ENCODE measurements at places on chromosomes 3 and 15.

DNA sequence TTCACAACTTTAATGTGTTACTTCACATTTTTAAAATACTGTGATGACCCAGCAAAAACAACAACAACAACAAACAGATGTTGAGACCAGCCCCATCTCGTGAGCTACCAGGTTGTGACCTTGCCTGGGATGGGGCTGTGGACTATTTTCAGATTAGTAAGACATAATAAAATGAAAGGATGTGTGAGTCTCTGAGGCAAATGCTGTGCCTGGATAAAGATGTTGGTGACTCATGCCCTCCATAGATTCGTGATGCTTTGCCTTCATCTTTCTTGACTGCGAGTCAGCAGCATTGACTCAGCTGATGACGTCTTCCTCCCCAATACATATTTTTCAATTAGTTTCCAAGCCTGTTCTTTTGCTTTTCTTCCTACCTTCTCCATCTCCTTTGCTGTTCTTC is 453.0 kb upstream of the CFAP20DC start:
- no peak for DNase-seq

DNA sequence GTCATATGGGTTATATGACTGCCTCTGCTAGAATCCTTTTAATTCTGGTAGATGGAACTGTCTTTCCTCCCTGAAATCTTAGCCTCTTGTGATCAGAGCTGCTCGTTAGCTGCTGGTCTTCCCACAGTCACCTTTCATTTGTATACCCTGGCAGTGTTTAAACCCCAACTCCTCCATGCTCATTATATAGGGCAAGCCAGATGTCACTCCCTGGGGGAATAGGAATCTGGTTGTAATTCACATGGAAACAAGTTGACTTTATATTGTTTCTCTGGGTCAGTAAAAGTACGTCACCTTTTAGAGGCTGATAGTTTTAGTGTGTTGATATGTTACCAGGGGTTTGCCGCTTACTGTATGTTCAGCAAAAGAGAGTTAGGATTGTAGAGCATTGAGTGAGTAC is 103.5 kb downstream of the ITPR1 start:
- no peak for DNase-seq

DNA sequence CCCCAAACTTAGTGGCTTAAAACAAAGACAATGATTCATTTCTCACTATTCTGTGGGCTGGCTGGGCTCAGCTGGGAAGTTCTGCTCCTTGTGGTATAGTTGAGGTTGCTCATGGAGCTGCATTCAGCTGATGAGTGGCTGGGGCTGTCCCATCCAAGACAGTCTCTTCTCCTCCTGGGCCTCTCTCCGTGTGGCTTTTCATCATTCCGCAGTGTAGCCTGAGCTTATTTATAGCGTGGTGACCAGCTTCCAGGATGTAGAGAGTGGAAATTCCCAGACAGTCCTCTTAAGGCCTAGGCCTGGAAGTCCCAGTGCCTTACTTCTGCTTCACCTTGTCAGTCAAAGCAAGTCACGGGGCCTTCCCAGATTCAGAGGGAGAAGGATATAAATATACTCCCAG is 136.7 kb upstream of the DAZL start:
- DNase-seq = no peak

DNA sequence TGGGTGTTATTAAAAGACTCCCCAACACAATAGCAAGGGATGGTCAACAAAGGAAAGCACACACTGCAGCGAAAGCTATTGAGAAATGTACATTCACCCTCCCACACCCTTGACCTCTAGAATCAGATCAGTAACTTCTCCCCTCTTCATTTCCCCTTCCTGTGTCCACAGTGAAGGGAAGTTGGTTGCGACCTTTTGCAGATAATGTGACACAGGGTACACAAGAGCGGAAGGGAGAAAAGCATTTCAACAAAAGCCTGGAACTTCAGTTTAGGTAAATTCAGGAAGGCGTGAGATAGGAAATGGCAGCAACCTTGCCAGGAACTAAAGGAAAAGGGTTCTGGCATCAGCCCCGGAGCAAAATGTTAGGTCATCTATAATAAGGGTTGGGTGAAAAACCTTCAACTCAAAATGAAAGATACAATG is 899.8 kb downstream of the MCTP2 start:
- no peak for DNase-seq

DNA sequence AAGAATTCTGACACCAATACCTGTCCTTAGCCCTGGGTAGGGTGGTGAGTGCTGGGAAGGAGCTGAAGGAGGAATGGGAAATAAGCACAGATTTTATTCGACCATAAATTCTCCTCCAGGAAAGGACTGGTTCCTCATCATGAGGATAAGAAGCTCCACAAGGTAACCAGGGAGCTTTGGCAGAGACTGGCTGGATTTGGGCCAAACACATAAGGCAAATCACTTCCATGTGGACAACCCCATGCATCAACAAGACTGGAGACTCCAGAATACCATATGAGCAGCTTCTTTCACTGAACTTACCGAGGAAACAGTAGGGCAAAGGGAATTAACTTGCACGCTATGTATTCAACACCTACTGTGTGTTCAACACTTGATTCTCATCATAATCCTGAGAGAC is 312.5 kb downstream of the NTRK3 start:
- no peak for DNase-seq

DNA sequence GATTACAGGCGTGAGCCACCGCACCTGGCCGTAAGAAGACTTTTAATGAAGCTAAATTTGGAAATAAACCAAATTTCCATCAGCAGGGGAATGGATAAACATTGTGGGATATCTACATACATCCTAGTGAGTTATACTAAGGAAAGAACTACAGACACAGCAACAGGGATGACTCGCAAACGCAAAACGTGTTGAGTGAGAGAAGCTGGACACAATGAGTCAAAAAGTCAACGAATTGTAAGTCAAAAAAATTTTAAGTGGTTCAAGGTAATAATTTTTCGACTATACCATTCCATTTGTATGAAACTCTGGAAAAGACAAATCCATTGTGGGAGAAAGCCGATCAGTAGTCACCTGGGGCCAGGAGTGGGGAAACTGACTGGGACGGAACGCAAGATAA is 19.9 kb downstream of the PLA2G4F start:
- no peak for DNase-seq

- no peak for DNase-seq
These were observed 19.8 kb downstream of the IQSEC1 start for GRCh38 chr3:13053420-13053819.

GRCh38 chr15:81475471-81475870 is 101.5 kb upstream of the TMC3 start:
- no peak for DNase-seq

- no peak for DNase-seq
These were observed 348.8 kb upstream of the BCHE start for GRCh38 chr3:166186003-166186402.

DNA sequence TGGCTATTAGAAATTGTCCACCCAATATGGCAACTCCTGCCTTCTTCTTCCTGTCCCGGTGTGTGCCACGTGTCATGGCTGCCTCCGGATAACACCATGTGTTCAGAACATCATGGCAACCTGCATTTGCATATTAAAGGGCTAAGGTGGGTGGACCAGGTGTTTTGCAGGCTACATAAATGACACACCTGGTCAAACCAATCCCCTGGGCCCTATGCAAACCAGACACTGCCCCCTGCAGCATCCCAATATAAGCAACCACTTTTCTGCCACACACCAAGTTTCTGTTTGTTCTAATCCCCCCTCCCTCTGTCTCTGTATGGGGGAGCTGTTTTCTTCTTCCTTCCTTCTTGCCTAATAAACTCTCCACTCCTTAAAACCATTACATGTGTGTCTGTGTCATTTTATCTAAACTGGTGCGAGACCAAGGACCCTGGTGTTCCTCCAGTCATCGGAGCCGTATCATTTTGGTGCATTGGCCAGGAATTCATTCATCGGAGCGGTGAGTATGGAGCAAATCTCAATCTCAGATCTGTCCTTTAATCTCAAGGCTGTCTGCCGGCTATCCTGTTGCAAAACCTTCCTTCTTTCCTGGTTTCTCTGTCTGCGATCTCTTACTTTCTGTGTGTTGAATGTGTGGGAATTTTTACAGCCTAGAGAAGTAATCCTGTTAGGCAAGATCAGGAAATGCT is 44.5 kb downstream of the NCEH1 start:
- no peak for DNase-seq

GRCh38 chr3:113070681-113071113 is 79.9 kb downstream of the GTPBP8 start:
- no peak for DNase-seq

DNA sequence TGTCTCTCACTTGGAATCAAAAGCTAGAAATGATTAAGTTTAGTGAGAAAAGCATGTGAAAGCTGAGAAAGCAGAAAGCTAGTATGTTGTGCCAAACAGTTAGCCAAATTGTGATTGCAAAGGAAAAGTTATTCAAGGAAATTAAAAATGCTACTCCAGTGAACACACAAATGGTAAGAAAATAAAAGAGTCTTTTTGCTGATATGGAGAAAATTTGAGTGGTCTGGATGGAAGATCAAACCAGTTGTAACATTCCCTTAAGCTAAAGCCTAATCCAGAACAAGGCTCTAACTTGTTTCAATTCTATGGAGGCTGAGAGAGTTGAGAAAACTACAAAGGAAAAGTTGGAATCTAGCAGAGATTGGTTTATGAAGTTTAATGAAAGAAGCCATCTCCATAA is 11.8 kb downstream of the ADGRG7 start:
- no peak for DNase-seq

- no peak for DNase-seq
These were observed 8.1 kb downstream of the PXYLP1 start for GRCh38 chr3:141239511-141240281.

DNA sequence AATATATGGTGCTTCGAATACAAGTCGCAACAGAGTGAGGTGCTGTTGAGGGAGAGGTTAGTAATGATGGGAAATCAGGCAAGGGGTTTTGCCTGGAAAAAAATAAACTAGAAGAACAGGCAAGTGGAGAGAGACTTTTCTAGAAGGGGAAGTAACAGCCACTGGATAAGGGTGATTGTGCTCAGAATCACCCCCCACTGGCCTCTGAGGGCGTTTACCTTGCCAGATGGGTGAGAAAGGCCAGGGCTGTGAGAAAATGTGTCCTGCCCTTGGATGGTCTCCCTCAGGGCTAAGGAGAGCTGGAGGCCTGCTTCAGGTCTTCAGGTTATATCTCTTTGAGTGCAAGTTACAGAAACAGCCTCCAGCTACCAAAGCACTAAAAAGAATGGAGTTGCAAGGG is 151.8 kb downstream of the MEX3B start:
- DNase-seq = no peak

- DNase-seq = peak; percentile 12
These were observed 31.9 kb upstream of the RAB6B start for GRCh38 chr3:133927540-133928066.

DNA sequence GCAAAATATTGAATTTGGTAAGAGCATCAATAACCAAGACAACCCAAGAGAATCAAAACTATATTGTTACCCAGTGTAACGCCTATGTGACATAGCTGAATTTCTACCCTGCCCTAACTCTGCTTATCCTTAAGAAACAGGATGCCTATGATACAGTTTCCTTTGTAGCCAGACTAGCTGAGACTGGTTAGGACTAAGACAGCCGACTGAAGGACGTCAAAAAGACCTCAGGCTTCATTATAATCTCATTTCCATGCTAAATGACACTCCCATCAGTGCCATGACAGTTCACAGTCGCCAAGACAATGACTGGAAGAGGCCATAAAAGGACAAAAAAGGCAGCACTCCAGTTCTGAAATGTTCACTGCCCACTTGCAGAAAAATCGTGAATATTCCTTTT is 66.8 kb downstream of the GBE1 start:
- no peak for DNase-seq

- no peak for DNase-seq
These were observed 62.8 kb downstream of the OTOL1 start for GRCh38 chr3:161559177-161559998.

- no peak for DNase-seq
These were observed 22.4 kb downstream of the CYP11A1 start for GRCh38 chr15:74345051-74345450.

- no peak for DNase-seq
These were observed 15.5 kb upstream of the SCAANT1 start for GRCh38 chr3:63927422-63928280.

- DNase-seq = no peak
These were observed 284.0 kb downstream of the LPP start for GRCh38 chr3:188437926-188438325.

- DNase-seq = no peak
These were observed 1762.5 kb downstream of the SI start for GRCh38 chr3:163315786-163316185.

DNA sequence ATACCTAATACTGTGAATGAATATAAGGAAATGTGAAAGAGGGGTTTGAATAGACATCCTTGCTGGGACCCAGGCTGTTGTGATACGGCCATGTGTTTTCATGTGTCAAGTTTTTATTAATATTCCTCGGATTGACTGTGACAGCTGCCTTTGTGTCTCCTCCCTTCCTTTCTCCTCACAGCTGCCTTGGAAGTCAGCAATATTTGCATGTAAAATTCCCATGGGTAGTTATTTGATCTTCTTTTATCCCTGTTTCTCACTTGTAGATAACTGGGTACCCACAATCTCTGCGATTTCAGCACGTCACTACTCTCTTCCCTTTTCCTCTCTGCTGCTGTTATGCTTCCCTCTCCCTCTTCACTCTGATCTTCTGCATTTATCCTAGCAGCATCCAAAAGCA is 9.4 kb downstream of the GPR156 start:
- DNase-seq = no peak

GRCh38 chr15:84666373-84666772 is 8.4 kb upstream of the NMB start:
- no peak for DNase-seq

GRCh38 chr3:177150218-177150916 is 46.9 kb downstream of the TBL1XR1 start:
- no peak for DNase-seq

- DNase-seq = no peak
These were observed 76.4 kb downstream of the FSIP1 start for GRCh38 chr15:39706206-39706605.

DNA sequence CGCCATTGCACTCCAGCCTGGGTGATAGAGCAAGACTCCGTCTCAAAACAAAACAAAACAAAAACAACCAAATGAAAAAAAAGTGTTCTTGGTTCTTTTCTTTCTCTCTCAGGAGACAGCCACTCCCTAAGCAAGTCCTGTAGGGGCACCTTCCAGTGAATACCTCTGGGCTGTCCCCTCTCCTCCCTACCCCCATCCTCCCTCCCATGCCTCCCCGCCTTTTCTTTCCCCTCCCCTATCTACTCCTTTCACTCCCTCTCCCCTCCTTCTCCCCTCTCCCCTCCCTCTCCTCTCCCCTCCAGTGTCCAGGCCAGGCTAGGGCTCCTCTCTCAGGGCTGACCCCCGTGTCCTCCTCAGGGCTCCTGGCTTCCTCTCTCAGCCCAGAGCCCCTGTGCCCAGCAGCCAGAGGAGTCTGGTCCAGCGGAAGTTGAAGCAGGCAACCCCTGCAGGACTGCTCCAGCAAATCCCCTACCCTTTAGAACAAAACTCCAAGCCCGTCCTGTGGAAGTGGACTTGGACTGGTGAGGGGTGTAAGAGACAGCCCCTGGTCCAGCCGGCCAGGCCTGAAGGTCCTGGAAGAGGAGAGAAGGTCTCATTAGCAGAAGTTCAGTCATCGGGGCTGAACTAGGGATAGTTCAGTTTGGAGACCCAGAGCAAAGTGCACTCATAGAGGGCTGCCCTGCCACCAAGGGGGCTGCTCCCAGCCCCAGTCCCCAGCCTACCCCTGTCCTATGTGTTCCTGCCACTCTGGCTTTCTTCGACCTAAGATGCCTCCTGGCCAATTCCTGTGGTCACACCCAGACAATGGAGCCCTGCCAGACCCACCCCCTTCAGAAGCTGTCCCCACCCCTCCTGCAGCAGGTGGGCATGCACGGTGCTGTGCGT is 79.8 kb upstream of the IQSEC1 start:
- no peak for DNase-seq
